Stimulated activated CD8-positive, alpha-beta memory T cell treated with anti-CD3 and anti-CD28 coated beads, Interleukin-15, amount 100 ng/mL, for 4 hours (primary cell): ENCODE measurements at places on chromosomes 13 and 19.

- DNase-seq, result no peak
Observed at GRCh38 chr13:53151336-53152056, 122.9 kb downstream of the OLFM4 start.

DNA sequence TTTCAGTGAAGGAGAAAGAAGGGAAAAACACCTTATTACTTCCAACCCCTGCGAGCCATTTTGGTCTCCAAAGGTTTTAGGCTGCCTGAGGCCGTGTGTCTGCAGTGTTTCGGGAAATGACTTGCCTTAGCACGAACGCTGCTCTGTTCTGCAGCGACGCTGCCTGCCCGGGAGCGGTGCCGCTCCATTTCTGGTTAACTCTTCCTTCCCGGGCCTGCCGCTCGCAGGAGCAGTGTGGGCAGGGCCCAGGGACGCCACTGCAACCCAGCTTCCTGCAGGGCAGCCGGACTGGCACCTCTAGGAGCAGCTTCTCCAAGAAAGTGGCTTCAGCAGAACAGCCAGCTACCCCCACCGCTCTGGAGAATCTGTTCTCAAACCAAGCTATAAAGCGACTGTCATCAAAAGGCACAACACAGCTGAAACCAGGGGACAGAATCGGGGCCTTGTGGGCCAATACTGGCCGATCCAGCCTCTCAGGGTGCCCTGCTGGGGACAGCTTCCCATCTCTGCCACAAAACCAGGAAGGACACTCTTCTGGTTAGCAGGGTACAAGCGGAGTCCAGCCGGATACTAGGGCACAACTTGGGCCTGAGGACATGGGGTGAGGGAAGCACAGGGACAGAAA is 72.2 kb downstream of the KCTD15 start:
- no peak for DNase-seq

- no peak for DNase-seq
Observed at GRCh38 chr13:39189778-39190177, 151.5 kb downstream of the NHLRC3 start.

- no peak for DNase-seq
Observed at GRCh38 chr19:8355631-8356402, 8.1 kb upstream of the ANGPTL4 start.

- no peak for DNase-seq
Observed at GRCh38 chr13:40613192-40613818, 53.1 kb downstream of the FOXO1 start.

GRCh38 chr13:101417043-101417406 is 717 bp upstream of the NALCN start:
- no peak for DNase-seq

GRCh38 chr19:48284896-48285295 is 15.0 kb downstream of the ZNF114 start:
- DNase-seq, result no peak

DNA sequence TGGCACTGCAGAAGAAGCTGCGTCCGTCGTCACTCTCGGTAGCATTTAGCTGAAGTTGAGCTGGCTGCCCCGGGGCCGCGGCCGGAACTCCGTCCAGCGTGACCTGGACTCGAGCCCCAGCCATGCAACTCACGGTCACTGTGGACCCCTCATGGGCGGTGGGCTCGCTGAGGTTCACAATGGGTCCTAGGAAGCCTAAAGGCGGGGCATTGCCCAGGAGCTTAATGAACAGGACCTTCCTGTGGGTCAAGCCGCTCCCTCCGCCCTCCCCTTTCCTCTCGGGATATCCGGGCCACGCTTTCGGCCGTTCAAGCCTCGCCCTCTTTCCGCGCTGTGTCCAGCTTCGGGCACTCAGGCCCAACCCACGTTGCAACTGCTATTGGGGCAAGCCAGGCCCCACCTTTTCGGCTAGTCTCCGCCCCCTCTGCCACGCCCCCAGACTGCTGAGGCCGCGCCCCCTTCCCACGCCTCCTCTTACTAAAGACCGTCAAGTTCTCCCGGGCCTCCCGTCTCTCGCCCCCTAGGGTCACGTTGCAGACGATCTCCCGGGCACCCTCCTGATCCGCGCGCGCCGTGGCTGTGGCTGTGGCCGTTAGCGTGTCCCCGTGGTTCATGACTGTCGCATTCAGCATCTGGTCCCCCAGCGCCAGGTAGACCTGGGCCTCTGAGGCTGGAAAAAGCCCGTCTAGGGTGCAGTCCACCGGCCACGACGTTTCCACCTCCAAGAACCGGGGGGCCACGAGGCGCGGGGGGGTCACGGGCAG is 1.4 kb upstream of the RAVER1 start:
- no peak for DNase-seq

DNA sequence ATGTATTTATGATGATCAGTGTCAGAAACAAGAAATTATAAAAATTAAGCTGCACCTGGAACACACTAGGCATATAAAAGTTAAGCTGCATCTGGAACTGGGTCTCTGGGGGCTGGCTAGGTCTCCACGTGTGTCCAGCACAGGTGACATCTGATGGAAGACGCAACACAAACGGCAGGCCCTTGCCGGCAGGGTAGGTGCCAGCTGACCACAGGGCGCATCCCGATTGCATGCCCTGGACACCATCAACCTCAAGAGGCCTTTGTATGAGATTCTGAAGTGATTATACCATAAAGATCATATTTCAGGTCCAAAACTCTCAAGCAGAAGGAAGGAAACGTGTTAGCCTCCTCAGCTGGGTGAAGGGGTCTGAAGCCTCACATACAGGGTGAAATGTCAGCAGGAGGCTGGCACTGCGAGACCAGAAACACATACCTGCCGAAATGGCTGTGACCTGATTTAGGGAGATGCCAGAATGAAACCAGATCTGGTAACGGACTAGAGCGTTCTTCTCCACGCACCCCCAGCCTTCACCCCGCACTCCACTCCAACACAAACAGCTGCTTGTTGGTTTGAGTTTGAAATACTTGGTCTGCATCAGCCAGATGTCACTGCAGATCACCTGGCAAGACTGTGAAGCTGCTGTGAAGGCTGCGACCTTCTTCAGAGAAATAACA is 37.3 kb downstream of the COL4A1 start:
- DNase-seq, result no peak

DNA sequence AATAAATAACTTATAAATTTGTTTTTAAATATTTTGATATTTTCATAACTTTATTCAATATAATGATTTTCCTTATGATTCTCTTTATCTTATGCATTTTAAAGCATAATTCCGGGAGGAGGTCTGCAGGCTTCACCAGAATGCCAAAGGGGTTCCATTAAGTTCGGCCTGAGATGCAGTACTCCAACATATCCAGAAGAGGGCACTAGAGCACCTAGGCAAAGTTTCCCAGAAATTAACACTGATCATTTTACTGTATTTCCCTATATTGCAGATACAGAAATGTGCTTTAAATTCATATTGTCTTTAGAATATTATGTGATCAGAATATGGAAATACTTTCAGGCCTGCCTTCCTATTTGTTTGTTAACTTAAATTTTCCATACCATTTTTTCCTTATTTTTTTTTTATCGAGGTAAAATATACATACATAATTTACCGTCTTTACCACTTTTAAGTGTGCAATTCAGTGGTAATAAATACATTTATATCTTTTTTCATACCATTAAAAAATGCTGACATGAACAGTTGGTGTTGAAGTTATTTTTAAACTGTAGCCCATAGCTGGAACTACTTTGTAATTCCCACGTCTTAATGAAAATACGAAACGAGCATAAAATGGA is 58.9 kb upstream of the TM9SF2 start:
- DNase-seq, result peak; percentile 30

GRCh38 chr13:49303533-49304252 is 56.0 kb downstream of the CDADC1 start:
- no peak for DNase-seq

DNA sequence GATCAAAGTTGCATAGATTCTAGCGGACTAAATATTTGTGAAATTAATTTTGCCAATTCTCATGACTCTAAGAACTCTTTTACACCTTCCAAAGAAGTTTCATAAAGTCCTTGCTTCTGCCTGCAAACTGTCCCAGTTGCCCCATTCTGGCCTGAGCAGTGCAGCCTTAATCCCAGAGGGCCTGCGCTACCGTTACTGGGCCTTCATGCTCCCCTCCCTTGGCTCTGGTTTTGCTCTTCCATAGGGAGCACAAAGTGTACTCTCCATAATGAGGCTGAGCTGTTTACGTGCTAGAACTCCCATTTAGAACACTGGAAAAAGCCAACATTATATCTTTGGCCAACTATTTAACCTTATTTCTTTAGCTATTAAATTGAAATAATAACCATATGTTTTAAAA is 2.1 kb downstream of the MTIF3 start:
- no peak for DNase-seq

DNA sequence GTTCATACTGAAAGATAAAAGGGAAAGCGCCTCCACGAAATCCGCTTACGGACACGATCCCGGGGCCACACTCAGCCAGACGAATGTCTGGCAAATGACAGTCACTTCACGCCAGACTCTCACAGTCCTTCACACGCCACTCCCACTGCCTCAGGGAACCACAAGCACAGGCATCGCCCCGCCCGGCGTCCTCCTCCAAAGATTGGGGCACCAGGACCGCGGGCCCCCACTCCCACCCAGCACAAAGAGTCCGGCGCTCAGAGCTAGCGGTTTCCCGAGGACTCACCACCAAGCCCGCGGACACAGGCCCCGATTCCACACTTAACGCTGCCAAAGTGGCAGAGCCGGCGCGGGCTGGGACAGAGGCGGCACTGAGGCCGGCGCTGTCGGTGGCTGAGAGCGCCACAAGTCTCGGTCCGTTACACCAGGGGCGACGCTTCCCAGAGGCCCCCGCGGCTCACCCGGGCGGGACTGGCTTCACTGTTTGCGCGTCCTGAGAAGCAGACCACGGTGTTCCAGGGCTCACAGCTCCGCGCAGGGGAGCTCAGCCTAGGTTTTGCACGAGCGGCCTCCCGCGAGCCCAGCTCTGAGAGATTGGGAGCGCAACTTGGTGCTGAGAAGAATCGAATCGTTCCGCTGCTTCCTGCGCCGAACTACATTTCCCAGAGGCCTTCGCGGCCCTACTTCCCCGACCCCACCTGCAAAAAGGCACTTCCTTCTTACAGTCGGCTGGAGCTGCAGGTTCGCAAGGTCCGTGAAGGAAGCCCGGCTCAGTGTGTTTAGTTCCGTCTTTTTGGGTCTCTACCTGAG is at the start of gene ZNF569:
ZNF569 (minus strand) TSS at position 647 of the 810 bp plus-strand sequence. CDS start 22,523 bp downstream, outside the sequence.
- DNase-seq, result peak; percentile 73

DNA sequence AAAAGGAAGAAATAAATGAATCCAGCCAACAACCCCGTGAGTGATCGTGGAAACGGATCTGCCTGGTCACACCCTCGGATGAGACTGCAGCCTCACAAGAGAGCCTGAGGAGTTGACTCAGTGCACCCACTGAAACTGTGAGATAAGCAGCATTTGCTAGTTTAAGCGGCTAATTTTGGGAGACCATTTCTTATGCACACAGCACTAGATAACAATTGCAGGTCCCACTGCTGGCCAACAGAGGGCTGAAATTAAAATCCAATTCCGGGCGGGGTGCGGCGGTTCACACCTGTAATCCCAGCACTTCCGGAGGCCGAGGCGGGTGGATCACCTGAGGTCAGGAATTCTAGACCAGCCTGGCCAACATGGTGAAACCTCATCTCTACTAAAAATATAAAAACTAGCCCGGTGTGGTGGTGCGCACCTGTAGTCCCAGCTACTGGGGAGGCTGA is 3.6 kb downstream of the UQCR11 start:
- DNase-seq, result no peak

- no peak for DNase-seq
Observed at GRCh38 chr13:51231456-51231855, 9.3 kb downstream of the FAM124A start.

- DNase-seq, result no peak
Observed at GRCh38 chr19:18102916-18103542, 5.5 kb downstream of the MAST3 start.

DNA sequence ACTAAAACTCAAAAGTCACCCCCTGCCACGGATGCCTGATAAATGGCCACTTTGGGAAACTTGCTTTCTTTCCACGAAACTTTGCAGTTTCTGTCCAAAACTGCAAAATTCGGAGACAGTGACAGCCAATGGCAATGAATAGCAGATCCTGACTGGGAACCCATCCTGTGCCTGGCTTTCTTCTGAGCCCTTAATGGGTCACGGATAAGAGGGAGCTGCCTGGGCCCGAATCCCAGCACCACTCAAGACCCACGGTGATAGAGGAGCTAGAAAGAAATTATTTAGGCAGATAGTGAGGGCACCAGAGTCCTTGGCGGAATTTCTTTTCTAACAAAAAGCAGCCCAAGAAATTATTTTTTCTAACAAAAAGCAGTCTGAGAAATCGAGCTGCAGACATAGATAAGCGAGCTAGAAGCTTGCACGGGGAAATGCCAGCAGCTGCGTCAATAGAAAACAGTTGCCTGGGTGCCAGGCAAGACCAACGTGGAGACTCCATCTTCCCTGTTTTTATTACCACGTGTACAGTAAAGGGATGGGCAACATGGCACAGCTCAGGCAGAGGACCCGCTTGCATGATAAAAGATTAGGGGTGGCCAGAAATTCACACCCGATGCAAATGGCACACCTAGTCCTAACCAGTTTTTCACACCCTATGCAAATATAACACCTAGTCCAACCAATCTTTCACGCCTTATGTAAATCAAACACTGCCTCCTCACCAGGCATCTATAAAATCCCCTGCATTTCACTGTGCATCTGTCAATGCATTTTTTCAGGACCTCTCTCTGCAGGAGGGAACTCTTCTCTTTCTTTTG is 7.1 kb upstream of the HSH2D start:
- DNase-seq, result no peak

DNA sequence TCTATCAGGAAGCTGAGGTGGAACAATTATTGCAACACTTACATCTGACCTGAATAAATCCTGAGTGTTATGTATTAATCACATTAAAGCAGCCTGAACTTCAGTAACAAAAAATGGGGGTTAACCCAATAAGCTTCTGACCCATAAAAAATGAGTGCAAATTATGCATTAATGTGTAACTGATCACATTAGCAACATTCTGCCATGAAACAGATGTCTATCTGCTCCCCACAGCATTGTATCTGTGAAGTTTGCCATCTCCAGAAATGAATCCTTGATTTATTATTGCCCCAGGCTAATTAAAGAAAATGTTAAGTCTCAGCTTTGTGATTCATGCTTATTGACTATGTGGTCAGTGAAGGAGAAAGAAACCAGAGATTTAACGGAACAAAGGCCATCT is 304.9 kb downstream of the PCDH20 start:
- DNase-seq, result no peak

DNA sequence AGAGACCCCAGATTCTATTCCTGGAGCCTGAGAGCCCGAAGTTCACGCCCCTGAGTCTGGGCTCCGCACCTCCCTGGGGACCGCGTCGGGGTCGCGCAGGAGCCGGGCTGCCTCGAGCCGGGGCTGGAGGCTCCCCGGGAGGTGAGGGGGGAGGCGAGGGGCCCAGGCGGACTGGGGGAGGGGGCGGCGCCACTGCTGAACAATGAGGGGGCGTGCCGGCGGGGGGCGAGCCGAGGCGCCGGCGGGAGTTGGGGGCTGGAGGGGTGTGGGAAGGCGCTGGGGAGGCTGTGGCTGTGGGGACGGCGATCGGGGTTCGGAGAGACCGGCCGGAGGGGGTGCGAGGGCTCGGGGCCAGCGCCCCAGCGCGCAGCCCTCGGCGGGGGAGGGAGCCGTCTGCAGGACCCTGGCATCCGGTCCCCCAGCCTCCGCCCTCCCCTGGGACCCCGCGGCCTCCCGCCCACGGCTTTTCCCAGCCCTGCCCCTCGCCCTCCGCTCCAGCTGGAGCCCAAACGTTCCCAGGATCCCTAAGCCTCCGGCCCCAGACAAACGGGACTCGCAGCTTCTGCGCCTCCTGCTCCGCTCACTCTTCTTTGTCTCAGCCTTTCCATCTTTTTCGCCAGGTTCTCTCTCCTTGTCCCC is 922 bp downstream of the PLEKHG2 start:
- DNase-seq, result no peak
